ENCODE measurements at places on chromosomes 4 and X.
A peak's percentile ranks its signal among the peaks of the same experiment; 100 is the strongest.

GRCh38 chrX:71458866-71459265 is 74.0 kb upstream of the OGT start:
- DNase-seq: no peak

- no peak for DNase-seq
Observed at GRCh38 chr4:31366041-31366440, 645.9 kb downstream of the PCDH7 start.

DNA sequence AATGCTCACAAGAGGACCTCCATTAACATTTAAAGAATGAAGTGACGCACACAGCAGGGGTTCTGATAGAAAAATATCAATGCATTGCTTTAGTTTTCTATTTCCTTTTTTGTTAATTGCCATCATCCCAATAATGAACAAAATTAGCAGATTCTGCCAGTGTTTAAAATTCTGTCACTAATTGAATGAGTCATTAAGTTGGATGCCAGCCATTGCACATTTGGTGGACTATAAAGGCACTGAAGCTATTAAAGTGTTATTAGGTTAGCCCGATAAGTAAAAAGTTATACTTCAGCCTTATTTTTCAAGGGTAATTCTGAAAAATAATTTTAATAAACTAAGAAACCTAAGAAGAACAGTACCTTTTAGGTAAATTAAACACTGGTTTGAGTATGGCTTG is 53.1 kb downstream of the MAP3K15 start:
- no peak for DNase-seq

- DNase-seq: no peak
Observed at GRCh38 chr4:13701937-13702446, 74.5 kb upstream of the BOD1L1 start.

DNA sequence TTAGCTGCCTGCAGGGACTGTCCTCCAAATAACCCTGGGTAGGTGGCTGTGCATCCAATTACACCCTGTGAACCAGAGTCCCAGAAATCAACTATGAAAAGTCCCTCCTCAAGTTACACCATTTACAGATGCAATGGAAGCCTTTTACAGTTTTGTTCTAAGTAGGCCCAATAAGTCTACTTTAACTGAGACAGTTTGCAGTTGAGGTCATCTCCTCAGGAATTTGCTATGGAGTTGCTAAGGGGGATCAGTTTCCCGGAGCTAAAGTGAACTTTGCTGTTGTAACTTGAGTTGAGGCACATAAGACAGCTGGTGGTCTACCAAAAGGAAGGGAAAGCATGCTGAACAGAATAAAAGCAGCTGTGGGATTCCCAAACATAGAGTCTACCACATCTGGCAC is 121.6 kb upstream of the STK26 start:
- DNase-seq: no peak

- no peak for DNase-seq
Observed at GRCh38 chrX:131264665-131265064, 24.4 kb downstream of the IGSF1 start.

- DNase-seq: no peak
Observed at GRCh38 chr4:122086338-122087065, 65.6 kb upstream of the BLTP1 start.

GRCh38 chr4:153232768-153233167 is 28.5 kb downstream of the TRIM2 start:
- peak; percentile 35 for DNase-seq

Data from WERI-Rb-1 (cell line).